ENCODE measurements at places on chromosomes 2 and 18. TPM values are rescaled to one million over a fixed set of nuclear protein-coding genes. Genes with fewer than 3 reads are reported as not detected.

GRCh38 chr2:60306267-60306861 lies 247.1 kb downstream of the BCL11A start:
- no peak for DNase-seq

DNA sequence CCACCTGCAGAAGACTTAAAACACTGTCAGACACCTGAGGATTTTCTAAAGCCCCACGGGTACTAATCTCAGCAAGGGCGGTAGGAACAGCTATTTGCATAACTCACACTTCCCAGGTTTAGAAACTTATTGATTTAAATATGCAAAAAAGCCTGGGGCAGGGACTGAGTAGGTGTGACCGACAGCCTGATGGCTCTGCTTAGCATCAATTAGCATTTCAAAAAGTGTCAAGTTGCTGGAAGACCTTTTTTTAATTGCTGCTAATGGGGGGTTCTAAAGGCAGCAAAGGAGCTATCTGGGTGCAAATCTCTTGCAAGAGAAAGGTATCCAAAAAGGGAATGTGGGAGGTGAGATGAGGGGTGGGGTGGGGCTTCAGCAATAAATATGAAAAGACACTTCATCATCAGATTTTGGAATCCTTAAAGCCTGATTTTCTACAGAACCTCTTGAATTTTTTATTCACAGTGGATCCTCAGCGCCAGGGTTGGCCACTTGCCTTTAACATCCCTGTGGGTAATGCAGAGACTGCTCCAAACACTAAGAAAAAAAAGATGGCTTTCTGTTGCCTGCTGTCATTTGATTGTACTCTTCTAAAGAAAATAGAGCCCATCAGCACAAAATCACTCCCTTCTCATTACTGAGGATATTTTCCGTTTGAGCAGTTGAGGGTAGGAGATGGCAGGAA lies 121.1 kb upstream of the RMP24 start:
- no peak for DNase-seq

DNA sequence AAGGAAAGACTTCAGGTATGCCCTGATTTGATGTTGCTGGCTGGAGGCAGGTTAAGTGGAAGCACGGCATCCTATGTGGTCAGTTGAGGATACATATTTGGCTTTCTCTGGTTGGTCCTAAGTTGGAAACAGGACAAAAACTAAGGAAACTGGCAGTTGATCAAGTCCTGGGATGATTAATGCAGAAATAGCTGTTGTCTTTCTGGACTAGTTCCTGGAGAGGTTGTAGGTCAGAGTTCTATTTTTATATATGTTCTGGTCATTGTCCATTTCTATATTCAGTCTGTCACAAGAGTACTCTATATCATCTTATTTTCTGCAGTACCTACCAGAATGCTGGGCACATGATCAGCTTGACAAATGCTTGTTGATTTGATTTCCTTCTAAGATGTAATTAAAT lies 4.0 kb upstream of the SLC35F5 start:
- no peak for DNase-seq

DNA sequence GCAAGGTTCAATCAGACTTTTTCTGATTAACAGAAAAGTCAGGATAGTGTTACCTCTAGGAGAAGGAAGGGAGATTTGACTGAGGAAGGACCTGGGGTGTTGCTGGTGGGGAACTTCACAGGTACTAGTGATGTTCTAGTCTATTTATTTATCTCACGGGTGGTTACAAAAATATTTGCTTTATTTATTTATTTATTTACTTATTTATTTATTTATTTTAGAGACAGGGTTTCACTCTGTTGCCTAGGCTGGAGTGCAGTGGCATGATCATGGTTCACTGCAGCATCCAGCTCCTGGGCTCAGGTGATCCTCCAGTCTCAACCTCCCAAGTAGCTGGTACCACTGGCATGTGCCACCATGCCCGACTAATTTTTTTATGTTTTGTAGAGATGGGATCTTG lies 105.4 kb downstream of the MCFD2 start:
- no peak for DNase-seq

GRCh38 chr18:58042826-58043490 lies 1.1 kb upstream of the NEDD4L start:
- no peak for DNase-seq

- peak; percentile 35 for DNase-seq
These were observed 24.0 kb upstream of the ZNF516 start for GRCh38 chr18:76518860-76519538.

The NFU1 gene
- total RNA-seq, result 50.7 TPM

The NT5DC4 gene
- total RNA-seq, result not detected

The RAB27B gene
- total RNA-seq, result 0.41 TPM

The LRATD1 gene
- total RNA-seq, result 37.6 TPM

The SNORC gene
- total RNA-seq, result 5.6 TPM

Data from endothelial cell (in vitro differentiated cells).